ENCODE measurements at places on chromosomes 1 and 21. TPM values are rescaled to one million over a fixed set of nuclear protein-coding genes. Genes with fewer than 3 reads are reported as not detected.
A peak's percentile ranks its signal among the peaks of the same experiment; 100 is the strongest.

RNF2 gene
- 24.9 TPM for total RNA-seq

- H3K27me3 ChIP-seq: no peaks in the 10 kb centered on the region
- no peak overlapping the region for H3K27ac ChIP-seq
- H3K4me3 ChIP-seq: no peak overlapping the region
Observed at GRCh38 chr1:72568113-72568512, 285.8 kb upstream of the NEGR1 start.

ECM1 gene
- 1.0 TPM for total RNA-seq

DNA sequence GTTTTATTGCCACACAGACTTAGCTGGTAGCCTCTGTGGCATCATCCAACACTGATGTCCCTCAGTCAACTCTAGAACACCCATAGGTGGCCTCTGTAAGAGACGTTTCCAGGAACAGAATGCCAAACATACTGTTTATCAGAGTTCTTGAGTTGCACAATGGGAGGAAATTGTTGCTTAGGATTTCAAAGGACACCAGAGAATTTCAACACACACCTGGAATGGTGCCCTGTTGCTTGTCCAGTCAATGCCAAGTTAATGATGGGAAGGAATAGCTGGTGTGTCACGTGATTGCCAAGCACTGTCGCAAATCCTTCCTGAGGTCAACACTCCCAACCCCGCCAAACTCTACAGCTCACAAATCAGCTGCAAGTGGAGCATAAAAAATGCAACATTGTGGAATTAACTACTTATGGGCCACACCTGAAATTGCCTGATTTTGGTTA is 28.6 kb upstream of the DUSP23 start:
- H3K27me3 ChIP-seq: peaks cover 4% of the 10 kb centered on the region
- no peaks in the 10 kb centered on the region for H3K36me3 ChIP-seq
- no peaks in the 10 kb centered on the region for H3K4me1 ChIP-seq
- DNase-seq: no peak
- no peak overlapping the region for H3K4me3 ChIP-seq

- no peak overlapping the region for H3K27ac ChIP-seq
- DNase-seq: no peak
- H3K27me3 ChIP-seq: no peaks in the 10 kb centered on the region
- no peaks in the 10 kb centered on the region for H3K36me3 ChIP-seq
- H3K4me3 ChIP-seq: no peak overlapping the region
- H3K4me1 ChIP-seq: no peaks in the 10 kb centered on the region
Observed at GRCh38 chr1:30008998-30009657, 714.3 kb downstream of the MATN1 start.

SDE2 gene
- total RNA-seq: 20.9 TPM

DNA sequence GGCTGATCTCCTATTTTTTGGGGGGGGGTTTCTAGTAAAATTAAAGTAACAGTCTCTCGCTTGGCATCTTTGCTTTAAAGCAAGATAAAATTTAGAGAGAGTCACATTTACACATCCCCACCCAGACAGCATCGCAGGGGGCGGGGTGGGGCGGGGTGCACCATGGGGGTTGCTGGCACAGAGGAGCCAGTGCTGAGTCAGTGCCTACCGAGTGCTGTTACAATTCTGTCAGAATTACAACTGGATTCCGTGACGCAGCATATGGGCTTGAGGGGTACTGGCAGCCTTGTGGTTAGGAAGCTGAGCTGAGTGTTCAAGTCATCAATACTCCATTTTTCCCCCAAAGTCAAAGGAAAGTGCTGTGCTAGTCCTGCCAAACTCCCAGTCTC is 175.9 kb downstream of the PRDM16 start:
- no peaks in the 10 kb centered on the region for H3K36me3 ChIP-seq
- no peak overlapping the region for H3K4me3 ChIP-seq
- no peaks in the 10 kb centered on the region for H3K4me1 ChIP-seq
- DNase-seq: no peak
- peaks cover 20% of the 10 kb centered on the region for H3K27me3 ChIP-seq

GRCh38 chr1:25543005-25543424 is 391 bp upstream of the LDLRAP1 start:
- no peaks in the 10 kb centered on the region for H3K36me3 ChIP-seq
- peaks cover 28% of the 10 kb centered on the region for H3K27me3 ChIP-seq
- no peak for DNase-seq

DNA sequence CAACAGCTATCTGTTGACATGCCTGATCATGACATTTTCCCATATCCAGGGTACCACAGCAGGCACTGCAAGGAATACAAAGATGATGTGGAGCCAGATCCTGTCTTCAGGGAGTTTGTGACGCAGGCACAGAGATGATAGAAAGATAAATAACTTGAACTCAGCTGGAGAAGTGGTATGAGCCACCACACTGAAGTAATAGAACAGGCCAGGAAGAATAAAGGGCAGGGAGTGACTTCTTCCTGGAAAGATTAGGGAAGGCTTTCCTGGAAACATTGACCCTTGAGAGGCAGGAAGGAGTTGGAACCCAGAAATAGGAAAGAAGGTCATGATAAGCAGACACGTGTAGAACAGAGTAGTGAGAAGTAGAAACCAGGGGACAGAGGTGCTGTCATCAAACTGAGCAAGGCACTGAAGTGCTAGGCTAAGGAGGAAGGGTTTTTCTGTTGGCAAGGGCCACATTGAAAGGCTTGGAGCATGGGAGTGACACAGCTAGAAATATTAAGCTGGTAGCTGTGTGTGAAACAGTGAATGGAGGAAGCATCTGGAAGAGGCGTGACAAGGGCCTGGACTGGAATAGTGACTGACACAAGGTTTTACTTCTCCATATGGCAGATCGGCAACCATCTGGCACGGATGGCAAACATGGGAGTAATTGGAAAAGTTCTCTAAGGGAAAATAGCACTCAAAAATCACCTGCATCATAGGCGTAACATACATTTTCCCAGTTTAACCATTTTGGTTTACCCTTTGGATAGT is 68.4 kb downstream of the AK5 start:
- no peaks in the 10 kb centered on the region for H3K36me3 ChIP-seq
- no peak overlapping the region for H3K27ac ChIP-seq
- no peaks in the 10 kb centered on the region for H3K4me1 ChIP-seq

DNA sequence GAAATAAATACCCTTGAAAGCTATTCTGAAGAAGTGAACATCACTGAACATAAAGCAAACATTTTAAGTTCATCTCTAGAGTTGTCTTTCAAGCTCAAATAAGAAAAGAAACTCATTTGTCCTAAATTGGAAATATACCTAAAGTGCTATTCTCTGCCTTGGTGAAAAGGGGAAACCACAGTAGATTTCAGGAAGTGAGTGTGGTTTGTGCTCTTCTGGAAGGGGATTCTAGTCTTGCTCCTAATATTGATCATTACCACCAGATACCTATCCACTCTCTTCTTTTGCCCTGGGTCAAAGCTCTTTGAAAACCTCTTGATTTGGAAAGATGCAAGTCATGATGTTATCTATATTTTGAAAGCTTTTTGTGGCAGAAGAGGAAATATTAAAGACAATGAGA is 798.1 kb downstream of the ADGRL2 start:
- H3K27me3 ChIP-seq: no peaks in the 10 kb centered on the region
- no peak overlapping the region for H3K4me3 ChIP-seq
- H3K4me1 ChIP-seq: peaks cover 2% of the 10 kb centered on the region
- no peak for DNase-seq
- H3K27ac ChIP-seq: no peak overlapping the region

- H3K27ac ChIP-seq: no peak overlapping the region
- no peaks in the 10 kb centered on the region for H3K27me3 ChIP-seq
- no peak for DNase-seq
Observed at GRCh38 chr1:221246628-221247415, 367.6 kb downstream of the HLX start.

PHACTR4 gene
- 26.8 TPM for total RNA-seq

DNA sequence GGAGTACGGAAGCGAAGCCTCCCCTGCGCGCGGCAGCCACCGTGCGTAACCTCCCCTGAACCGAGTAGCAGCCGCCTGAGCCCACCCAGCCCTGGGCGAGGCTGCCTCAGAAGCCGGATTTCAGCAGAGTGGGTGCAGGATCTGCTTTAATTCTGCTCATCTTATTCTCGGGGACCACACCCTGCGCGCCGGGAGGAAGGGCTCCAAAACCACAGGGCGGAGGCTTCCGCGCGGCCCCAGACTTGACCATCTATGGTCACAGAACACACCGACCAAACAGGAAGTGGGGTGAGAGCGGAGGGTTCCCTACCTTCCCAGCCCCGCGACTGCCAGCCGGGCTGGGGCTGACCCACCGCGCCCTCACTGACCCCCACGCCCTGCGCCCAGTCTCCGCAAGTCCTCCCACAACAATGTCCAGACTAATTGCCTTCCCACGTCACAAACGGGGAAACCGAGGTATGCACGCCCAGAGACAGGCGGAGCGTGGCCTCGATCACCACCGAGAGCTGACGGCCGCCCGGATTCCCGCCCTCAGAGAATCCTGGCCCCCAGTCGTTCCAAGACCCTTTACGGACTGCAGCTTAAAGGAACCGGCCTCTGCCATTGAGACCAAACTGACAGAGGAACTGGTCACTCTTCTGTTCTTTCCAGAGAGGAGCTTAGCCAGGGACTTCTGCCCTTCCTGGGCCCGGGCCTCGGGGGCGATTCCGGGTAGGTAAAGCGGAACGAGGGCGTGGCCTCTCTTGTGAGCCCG is 595 bp upstream of the CAP1 start:
- peak; percentile 96 for DNase-seq
- peaks cover 52% of the 10 kb centered on the region for H3K4me1 ChIP-seq
- H3K36me3 ChIP-seq: peaks cover 38% of the 10 kb centered on the region
- H3K27ac ChIP-seq: peak overlapping the region; percentile 97
- peak overlapping the region; percentile 99 for H3K4me3 ChIP-seq

- peaks cover 8% of the 10 kb centered on the region for H3K4me1 ChIP-seq
- peaks cover 2% of the 10 kb centered on the region for H3K36me3 ChIP-seq
- H3K27me3 ChIP-seq: peaks cover 63% of the 10 kb centered on the region
- DNase-seq: no peak
- H3K27ac ChIP-seq: no peak within 1 kb of the TSS
Observed at GRCh38 chr21:45404730-45405270, at the start of gene COL18A1. TSS of gene COL18A1 (plus strand) at chr21:45405165. CDS start at chr21:45405231, 66 bp downstream.

DNA sequence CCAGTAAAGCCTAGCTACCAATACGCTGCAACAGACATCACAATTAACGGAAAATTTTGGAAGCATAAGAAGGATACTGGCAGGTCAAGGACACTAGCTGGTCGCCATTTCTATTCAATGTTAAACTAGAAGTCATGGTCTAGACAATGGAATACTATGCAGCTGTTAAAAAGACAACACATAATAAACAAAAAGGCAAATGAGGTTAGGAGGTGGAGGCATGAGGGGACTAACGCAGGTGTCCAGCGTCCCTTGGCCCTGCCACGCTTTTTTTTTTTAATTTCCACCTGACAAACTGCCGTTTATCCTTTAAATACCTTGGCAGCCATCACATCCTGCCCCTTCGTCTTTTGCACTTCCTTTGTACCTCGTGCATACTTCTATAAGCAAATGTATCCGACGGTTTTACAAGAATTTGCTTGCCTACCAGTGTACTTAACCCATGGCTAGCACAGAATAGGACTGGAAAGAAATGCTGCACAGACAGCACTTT is 698 bp upstream of the SLC22A15 start:
- peaks cover 37% of the 10 kb centered on the region for H3K27me3 ChIP-seq
- H3K4me3 ChIP-seq: peak overlapping the region; percentile 76
- no peak for DNase-seq
- H3K4me1 ChIP-seq: peaks cover 18% of the 10 kb centered on the region
- H3K27ac ChIP-seq: peak overlapping the region; percentile 82
- H3K36me3 ChIP-seq: no peaks in the 10 kb centered on the region

FAM3B gene
- total RNA-seq: not detected

DNA sequence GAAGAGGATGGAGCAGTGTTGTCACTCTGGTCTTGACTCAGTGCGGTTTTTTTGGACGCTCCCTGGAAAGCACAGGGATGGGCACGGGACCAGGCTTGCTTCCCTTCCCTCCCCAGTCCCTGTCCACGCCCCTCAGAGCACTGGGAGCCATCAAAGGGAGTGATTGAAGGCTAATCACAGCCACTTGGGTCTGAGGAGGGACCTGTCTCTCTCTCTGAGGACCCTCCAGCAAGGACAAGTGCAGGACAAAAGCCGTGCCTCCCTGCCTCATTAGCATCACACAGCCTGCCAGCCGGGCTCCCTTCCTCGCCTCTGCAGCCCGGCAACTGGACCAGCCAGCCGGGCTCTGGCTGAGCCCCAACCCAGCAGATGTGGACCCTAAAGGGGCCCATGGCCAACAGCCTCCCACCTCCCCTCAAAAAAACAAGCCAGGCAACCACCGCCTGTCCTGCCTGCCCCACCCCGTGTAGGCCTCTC is 18.6 kb upstream of the PDZK1IP1 start:
- no peak for DNase-seq
- H3K27me3 ChIP-seq: peaks cover 15% of the 10 kb centered on the region
- no peak overlapping the region for H3K27ac ChIP-seq
- H3K36me3 ChIP-seq: no peaks in the 10 kb centered on the region
- peaks cover 4% of the 10 kb centered on the region for H3K4me1 ChIP-seq
- no peak overlapping the region for H3K4me3 ChIP-seq

GRCh38 chr1:93595743-93596142 is 85.9 kb downstream of the BCAR3 start:
- no peak overlapping the region for H3K27ac ChIP-seq
- peaks cover 13% of the 10 kb centered on the region for H3K4me1 ChIP-seq

DNA sequence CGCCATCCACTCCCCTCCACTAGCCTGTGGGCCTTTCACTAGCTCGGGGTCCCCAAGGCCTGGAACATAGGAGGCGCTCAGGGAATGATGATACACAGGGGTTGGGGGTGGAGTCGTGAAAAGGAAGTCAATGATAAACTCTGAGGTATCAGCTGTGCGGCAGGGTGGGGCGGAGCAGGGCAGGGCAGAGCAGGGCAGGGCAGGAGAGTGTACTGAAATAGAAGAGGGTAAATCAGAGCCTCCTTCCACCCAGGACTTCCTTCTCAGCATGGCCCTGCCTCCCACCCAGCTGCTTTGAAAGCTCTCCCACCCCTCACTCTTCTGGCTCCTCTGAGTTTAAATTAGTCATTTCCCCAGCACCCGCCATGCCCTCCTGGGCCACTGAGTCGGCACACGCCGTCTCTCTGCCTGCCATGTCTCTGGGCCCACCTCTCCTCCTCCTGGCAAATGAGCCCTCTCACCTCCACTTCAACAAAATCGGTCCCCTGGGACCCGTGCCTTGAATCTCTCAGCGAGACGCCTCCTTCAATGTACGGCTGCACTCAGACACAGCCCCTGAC is 16.9 kb downstream of the CAPZB start:
- no peaks in the 10 kb centered on the region for H3K27me3 ChIP-seq
- peaks cover 31% of the 10 kb centered on the region for H3K36me3 ChIP-seq
- peaks cover 89% of the 10 kb centered on the region for H3K4me1 ChIP-seq
- peak overlapping the region; percentile 89 for H3K27ac ChIP-seq

ADGRL2 gene
- not detected for total RNA-seq

TMEM82 gene
- total RNA-seq: not detected

- H3K27me3 ChIP-seq: no peaks in the 10 kb centered on the region
- no peak for DNase-seq
- H3K36me3 ChIP-seq: peaks cover 2% of the 10 kb centered on the region
- no peak overlapping the region for H3K27ac ChIP-seq
Observed at GRCh38 chr1:161970633-161971032, 53.0 kb downstream of the OLFML2B start.

All from activated CD8-positive, alpha-beta memory T cell treated with anti-CD3 and anti-CD28 coated beads, Interleukin-2, amount 10 ng/mL, durations not matched to agents 7 days and 5 days (primary cell).